ENCODE measurements at places on chromosomes 7 and 10.

DNA sequence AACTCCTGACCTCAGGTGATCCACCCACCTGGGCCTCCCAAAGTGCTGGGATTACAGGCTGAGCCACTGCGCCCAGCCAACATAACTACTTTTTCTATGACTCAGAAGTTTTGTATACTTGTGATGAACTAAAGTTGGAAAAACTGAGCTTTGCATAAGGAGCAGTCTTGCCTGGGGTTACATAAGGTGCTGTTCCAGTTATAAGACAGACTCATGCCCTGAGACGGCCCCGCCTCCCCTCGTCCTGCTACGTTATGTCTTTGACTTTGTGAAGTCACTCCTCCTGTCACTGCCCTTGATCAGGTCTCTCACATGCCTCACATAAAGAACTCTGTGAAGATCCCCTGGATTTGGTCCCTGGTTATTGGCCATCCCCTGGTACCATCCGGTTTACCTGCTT is 40.4 kb upstream of the OPN4 start:
- DNase-seq: no peak

DNA sequence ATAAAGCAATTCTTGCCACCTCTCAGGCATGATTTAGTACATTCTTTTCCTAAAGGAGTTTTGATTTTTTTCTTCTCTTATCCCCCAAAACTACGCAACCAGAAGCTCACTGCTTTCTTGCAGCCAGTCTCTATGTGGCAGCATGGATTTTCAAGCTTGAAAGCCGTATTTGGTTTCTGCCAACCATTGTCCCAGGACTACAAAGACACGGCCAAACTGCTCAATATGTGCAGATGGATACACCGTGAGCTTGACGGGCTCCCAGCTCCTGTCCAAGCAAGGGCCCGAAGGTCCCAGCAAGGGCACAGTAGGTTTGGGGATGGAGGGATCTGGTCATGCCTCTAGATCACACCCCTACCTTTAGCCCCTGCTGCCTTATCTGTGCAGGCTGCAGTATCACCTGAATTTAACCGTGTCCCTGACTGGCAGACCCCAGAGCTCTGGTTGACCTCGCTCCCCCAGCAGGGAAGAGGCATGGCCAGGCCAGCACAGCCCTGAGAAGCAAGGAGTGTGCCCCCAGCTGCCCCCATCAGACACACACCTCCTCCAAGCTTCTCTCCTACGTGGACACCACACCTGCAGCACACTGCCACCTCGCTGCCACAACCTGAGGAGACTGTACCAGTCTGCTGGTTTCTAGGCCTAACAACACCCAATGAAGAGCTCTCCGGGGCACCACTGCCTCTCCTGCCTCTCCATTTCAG is 86.8 kb downstream of the COBL start:
- no peak for DNase-seq

DNA sequence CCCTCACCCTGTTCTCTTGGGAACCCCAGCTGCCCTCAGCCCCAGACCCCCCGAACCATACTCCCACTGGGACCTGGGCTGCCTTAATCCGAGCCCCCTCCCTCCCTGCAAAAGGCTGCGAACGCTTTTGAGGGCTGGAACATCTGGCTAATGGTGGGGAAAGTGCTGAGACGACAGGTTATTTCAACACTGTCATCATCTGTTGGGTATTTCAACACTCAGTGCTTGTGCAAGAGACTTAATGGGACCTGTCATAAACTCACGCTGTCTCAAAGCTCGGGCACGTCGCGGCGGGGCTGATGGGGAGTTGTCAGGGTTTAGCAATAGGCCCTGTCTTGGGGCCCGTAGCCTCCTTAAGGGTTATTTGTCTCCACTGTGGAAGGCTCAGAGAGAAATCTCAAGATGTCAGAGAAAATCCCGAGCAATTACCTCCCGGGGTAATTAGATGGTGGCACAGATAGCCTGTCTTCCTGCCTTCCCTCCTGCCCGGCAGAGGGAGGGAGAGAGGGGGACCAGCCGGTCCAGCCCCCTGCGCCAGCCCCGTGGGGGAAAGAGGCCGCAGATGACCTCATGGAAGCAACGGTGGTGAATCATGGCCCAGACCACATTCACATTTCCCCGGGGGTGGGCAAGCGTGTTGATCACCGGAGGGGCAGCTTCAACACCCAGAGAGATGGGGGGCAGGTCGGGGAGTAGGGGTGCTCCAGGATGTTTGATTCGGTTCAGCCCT is 88.7 kb upstream of the MYL10 start:
- DNase-seq: peak; percentile 56

DNA sequence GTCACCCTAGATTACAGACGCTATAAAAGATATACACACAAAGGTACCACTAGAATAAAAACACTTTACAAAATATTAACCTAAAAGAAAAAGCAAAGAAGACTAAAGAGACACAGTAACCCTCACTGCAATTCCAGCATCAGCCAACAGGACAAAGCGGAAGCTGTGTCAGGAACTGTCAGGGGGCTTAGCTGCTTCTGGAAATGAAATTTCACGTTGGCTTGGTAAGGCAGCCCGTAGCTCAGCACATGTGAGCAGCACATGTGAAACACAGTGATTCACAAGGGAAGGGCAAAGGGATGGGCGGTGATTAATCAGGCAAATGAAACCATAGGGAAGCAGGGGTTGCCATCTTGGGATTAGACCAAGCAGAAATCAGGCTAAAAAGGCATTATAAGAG is 195.4 kb downstream of the MGMT start:
- DNase-seq: no peak

GRCh38 chr7:16816824-16817223 is 12.0 kb upstream of the AGR2 start:
- no peak for DNase-seq

DNA sequence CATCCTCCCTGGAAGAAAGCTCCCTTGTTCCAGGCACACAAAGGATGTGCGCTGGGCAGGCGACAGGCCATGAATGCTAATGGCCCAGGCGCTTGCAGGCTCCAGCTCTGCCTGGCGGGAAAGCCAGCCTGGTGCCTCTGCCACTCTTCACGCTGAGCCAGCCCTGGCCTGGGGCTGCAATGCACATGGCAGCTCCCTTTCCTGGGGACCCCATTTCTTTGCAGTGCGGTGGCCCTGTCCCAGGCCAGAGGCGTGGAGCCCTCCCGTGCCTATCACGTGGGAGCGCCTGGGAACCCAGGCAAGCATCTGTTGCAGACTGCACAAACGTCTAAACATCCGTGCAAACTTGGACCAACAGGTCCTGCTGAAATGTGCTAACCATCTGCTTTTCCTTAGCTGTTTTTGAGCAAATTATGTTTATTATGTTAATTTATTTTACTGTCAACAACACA is 152.1 kb upstream of the LYZL2 start:
- DNase-seq: no peak

DNA sequence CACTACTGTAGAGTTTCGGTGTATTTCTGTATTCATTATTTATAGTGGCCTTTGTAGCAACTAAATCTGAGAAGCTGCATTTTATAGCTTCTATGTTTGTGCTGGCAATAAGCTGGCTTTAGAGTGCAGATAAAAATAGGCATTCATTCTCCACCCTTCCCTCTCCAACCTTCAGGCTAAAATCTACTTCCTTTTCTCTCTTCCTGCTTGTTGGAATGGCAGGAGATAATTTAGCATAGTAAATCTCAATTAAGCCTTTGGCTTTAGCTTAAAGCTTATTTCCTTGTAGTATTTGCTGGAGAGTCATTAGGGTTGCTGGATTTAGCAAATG is 58.5 kb downstream of the CPVL start:
- no peak for DNase-seq

- DNase-seq: no peak
These were observed 45.8 kb upstream of the ZNF32 start for GRCh38 chr10:43694526-43694925.

DNA sequence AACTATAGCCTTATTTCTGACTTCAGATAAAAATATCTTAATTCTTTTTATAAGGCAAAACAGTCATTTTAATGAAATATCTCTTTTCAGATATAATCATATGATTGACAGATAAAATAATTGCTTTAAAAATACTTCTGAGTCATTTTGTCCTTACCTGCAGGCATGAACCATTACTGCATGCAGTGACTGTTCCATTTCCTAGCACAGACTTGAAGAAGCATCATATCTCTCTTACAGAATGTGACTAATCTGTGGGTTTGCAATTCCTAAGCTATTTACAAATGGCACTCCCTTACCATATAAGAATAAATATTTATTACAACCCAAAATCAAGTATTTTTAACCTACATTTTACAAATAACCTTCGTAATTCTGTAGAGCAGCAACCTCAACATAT is 120.7 kb downstream of the SRPK2 start:
- DNase-seq: peak; percentile 30

- no peak for DNase-seq
These were observed at the start of gene LRIT2 for GRCh38 chr10:84225427-84226173. TSS of gene LRIT2 (minus strand) at chr10:84225544. CDS start at chr10:84225520, 24 bp downstream.

GRCh38 chr10:1809139-1809741 is 71.9 kb upstream of the ADARB2 start:
- DNase-seq: peak; percentile 94

GRCh38 chr7:70621954-70622600 is 509.9 kb upstream of the GALNT17 start:
- DNase-seq: no peak

- no peak for DNase-seq
These were observed 211.8 kb upstream of the PPP2R2D start for GRCh38 chr10:131689016-131689415.

- DNase-seq: no peak
These were observed 60.2 kb downstream of the ZNF277 start for GRCh38 chr7:112266595-112267270.

DNA sequence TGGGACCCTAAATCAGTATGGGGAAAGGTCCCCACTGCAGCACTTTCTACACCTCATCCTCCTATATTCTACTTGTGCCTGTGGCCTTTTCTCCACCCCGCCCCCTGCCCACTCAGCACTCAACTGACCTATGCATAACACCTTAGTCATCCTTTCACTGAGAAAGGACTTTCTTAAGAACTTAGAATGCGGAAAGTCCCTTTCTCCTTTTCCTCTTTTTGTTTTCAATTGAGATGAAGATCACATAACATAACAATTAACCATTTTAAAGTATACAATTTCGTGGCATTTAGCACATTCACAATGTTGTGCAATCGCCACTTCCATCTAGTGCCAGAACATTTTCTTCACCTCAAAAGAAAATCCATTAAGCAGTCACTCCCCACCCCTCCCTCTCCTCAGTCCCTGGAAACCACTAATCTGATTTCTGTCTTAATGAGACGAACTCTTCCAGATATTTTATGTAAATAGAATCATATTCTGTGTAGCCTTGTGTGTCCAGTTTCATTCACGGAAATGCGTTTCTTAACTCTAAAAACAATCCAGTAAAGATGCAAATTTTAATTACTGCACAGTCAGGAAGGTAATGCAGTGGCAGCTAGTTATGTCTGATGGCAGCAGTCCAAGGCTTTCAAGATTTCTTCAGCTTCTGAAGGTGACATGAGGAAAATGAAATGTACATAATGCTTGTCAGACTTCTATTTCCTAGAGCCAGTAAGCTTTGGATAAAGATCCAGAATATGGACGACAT is 41.7 kb downstream of the FAS start:
- DNase-seq: no peak

DNA sequence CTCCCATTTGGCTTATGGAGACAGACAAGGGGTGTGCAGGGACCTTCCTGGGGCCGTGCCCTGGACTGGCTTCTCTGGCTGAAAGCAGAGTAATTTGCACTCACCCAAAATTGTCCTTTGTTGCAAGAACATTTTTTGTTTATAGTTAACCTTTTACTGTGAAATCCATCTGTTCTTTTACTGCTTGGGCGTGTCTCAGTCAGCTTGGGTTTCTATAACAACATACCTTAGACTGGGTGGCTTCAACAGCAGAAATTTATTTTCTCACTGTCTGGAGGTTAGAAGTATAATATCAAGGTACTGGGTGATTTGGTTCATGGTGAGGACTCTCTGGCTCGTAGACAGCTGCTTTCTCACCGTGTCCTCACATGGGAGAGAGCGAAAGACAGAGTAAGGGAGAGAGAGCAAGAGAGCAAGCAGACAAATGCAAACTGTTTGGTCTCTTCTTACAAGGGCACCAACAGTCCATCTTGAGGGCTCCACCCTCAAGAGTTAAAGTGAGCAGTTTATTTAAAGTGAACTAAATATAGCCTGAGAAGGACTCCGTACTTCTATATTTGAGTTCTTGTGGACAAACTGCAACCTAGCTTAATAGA is 131.0 kb upstream of the NPY start:
- DNase-seq: no peak

DNA sequence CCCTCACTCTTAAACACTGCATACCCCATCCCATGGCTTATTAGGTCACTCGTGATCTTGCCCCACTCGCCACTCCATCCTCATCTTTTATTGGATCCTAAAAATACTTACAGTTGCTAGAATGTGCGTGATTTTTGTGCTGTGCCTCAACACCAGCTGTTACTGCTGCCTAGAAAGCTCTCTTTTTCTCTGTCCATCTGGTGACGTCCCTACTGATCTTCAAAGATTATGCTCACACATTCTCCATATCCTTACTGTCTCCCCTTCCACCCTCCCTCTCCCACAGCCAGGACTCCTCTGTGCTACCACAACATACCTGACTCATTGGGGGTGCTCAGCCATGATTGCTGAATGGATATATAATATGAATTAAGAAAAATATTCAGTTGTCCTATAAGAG is 42.0 kb downstream of the CDK6 start:
- no peak for DNase-seq

GRCh38 chr10:97024168-97025073 is 161.3 kb downstream of the SLIT1 start:
- peak; percentile 12 for DNase-seq

DNA sequence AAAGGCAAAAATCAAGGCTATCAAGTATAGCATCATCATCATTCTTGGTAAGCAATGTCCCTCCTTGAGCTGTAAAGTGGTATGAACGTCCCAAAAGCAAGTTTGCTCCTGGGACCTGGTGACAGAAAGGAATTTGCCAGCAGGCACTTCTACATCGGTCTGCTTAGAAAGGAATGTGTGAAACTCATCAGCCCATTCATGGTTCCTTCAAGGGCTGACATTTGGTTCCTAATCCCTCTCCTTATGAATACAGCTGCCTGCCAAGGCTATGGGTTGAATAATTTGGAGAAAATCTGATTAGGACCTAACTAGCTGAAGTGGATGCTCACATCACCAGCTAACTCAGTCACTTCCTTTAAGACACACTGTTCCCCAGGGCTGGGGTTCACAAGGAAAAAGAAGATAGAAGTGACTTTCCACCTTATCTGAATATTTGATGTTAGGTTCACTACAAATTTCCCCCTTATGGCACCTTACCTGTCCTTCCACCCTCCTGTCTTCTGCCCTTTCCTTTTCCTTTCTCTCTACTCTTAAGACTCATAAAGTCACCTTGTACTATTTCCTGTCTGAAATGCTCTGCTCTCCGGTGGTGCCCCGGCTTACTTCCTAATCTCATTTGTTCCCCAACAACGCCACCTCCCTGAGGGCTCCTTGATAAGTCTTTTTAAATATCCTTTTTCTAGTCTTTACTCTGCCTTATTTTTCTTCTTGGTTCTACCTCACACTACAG is 187.1 kb downstream of the NPSR1 start:
- DNase-seq: no peak

GRCh38 chr10:33095867-33096815 is 138.1 kb upstream of the ITGB1 start:
- DNase-seq: no peak

- peak; percentile 62 for DNase-seq
These were observed 87.8 kb downstream of the BTRC start for GRCh38 chr10:101441541-101442455.

GRCh38 chr7:33742999-33743587 is 162.2 kb upstream of the BMPER start:
- no peak for DNase-seq
